ENCODE measurements at places on chromosomes 2 and 18. TPM values are rescaled to one million over a fixed set of nuclear protein-coding genes. Genes with fewer than 3 reads are reported as not detected.

The CYB5A gene
- total RNA-seq: 115 TPM

The CHRNG gene
- total RNA-seq: not detected

The STEAP3 gene
- total RNA-seq: 24.1 TPM

The TIA1 gene
- 39.9 TPM for total RNA-seq

The ZNF521 gene
- total RNA-seq: 4.7 TPM

The CNDP1 gene
- total RNA-seq: not detected

The SFT2D3 gene
- 3.3 TPM for total RNA-seq

The SIX3 gene
- not detected for total RNA-seq

The TUBA4B gene
- total RNA-seq: not detected

- no peak for DNase-seq
Measured at GRCh38 chr2:102834523-102835273, 72.9 kb downstream of the TMEM182 start.

DNA sequence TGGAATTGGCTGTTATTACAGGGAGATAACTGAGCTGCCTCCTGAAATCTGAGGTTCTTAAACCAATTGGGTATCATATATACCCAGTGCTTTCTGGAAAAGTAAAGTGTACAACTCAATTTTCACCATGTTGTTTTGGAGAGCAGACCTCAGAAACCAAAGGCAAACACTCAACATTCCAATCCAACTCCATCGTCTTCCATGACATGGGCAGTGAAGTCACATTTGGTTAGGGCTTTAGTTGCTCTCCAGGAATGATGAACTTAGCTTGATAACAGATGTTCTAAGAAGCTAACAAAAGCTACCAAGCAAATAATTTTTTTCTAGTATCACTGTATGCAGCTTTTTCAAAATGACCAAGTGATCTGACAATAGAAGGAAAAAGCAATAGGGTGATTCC is 107.0 kb upstream of the SLC35G4 start:
- no peak for DNase-seq

DNA sequence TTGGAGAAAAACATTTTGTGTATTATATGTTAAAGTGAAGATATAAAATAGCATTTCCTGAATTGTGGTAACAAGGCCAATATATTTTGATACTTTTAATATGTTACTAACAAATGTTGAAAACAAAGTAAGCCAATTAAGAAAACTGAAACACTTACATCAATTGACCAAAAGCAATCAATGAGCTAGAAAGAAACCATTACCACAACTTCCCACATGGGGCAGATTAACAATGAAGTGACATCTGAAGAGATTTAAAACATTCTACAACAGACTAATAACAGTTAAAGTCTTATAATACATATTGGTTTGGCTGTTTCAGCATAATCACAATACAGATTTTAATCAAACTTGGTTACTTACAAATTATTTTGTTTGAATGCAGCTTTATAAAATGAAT is 282.4 kb upstream of the NETO1 start:
- DNase-seq: no peak

DNA sequence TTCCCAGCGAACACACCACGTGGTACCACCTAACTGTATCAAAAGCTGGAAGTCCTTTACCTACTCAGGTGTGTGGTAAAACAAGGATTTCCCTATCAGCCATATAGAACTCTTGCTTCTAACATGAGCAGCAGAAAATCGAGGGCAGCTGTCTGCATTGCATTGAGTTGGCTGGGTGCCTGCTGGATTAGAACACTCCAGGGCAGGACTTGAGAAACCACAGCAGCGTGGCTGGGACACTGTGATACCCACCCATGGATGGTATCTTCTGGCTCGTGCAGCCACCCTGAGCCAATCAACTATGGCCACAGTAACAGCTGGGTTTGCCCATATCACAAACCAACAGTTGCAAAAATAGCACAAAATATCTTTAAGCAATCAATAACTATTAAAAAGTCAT is 188.3 kb downstream of the FBXO15 start:
- no peak for DNase-seq

- DNase-seq: no peak
Measured at GRCh38 chr2:144170179-144170578, 349.7 kb downstream of the ZEB2 start.

- no peak for DNase-seq
Measured at GRCh38 chr18:48959921-48960920, 9.5 kb upstream of the SMAD7 start.

- DNase-seq: no peak
Measured at GRCh38 chr2:219567791-219568361, 3.5 kb downstream of the OBSL1 start.

GRCh38 chr18:12376034-12376753 is 833 bp downstream of the AFG3L2 start:
- no peak for DNase-seq

- no peak for DNase-seq
Measured at GRCh38 chr2:233059797-233060500, at the start of gene INPP5D. Gene INPP5D, plus strand, starts transcription at chr2:233060342. Its CDS starts 137 bp downstream, at chr2:233060479.

- no peak for DNase-seq
Measured at GRCh38 chr18:6547476-6547875, 132.8 kb upstream of the L3MBTL4 start.

- DNase-seq: no peak
Measured at GRCh38 chr2:209977386-209978239, 24.8 kb upstream of the RPE start.

DNA sequence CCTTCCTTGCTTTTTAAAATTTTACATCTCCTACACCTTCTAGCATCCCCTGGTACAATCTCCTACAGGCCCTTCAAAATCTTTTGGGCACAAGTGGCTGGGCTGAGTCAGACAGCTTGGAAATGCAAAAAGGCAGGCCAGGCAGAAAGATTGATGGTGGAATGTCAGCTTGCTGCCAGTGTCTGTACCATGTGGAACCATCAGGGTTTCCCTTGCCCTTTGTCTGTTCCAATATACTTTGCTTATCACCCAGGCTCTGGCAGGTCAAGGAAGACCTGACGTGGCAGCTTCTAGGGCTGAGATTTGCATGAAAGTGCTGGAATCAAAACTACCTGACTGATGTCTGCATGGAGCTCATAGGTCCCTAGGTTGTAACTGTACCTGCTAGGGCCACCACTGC is 33.3 kb downstream of the GPR39 start:
- no peak for DNase-seq

DNA sequence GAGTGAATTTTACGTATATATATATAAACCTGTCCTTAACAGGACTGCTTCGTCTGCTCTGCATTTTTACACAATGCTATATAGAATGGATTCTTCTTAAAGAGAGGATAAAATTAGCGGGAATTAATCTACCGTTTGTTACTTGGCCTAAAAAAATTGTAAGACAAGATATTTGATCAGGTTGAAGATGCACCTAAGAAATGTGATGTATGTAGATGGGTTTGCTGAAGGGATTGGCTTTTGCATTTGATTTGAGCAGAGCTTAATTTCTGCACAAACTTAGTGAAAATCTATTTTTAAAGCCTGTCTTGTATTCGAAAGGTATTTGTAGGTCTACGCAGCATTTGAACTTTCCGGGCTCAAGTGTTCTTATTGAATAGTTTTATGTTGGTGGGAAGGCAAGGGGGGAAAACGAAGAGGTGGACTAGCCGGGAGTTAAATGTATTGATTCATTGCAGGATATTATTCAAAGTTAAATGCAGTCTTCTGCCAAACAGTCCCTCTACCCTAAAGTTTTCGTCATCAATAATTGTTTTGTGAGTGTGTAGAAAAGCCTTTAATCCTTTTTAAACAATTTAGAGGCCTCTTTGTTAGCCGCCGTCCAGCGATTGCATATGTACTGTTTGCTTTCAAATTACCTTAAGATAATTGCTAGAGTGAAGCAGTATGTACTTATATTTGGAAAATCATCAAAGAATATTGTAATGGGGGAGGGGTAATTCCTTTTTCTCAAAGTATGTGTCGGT is 1.2 kb downstream of the PPP1CB start:
- DNase-seq: no peak

- no peak for DNase-seq
Measured at GRCh38 chr18:63487676-63488075, 10.9 kb downstream of the SERPINB5 start.

- DNase-seq: no peak
Measured at GRCh38 chr2:104850361-104851290, 3.3 kb upstream of the POU3F3 start.

DNA sequence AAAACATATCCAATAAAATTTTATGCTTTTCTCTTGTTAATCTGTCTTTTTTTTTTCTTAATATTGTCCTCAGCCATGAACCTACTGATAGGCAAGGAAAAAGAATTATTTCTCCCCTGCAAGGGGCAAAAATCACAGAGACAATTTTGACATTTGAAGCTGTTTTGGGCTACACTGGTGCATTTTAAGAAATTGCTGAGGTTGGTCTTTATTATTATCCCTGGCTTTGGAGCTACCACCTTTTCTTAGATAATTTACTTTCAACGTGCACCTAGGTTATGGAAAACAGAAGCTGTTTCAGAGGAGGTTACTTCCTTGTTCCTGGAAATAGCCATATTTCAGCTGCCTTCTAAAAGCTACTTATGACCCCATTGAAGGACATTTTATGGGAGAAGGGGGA is 195.5 kb upstream of the KYNU start:
- no peak for DNase-seq

DNA sequence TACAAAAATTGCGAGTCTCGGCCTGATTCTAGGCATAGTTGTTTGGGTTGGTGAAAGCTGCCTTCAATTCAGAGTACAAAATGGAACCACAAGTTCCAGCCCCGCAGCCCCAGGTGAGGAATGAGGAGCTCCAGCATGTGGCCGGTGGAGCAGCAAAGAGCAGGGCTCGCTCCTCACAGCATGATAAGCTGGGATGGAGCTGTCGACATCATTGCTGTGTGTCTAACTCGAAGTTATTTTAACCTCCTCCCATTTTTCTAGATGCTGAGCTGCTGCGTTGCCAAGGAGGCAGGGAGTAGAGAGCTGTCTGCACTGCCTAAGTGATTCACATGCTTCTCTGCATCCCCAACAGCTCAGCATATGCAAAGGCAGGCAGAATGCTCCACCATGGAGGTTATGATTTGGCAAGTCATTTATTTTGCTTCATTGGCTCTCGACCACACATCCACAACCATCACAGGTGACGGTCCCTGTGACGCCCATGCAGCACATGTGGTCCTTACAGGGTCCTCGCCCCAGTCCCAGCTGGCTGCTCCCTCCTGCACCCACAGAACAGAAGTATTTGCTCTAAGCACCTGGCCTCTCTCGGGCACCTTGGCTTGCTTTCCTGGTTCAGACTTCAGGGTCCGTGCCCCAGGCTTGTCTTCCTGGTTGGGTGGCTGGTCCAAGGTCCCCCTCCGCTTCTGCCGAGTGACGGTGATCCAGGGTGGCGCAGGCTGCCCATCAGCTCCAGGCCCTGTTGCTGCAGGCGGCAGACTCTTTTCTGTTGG is 66.0 kb upstream of the MGAT4A start:
- no peak for DNase-seq

GRCh38 chr18:56647951-56648893 is 2.9 kb upstream of the WDR7 start:
- no peak for DNase-seq

DNA sequence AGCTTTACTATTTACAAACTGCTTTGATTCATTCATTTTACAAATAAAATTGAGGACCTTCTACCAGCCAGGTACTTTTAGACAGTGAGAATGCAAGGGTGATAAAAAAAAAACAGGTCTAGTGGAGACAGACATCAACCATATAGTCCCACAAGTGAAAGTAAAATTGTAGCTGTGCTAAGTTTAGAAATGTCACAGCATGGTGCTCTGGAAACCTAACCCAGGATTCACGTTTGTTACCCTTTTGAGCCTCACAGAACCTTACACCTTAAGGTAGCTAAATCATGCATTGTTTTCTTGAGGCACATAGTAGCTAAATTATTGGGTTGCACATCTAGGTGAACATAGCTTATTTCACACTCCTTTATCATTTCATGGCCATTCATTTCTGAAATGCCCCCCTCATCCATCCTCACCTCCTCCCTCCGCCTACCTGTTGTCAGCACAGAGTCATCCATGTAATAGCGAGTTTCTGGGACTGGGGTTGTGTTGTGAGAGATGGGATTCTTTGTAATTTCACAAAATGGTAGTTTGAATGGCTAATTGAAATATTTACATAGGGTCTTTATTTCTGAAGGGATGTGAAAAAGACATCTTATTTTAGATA is 7.1 kb downstream of the MTA3 start:
- DNase-seq: no peak
